B cell (primary cell): ENCODE measurements at places on chromosomes 16 and 17.
A peak's percentile ranks its signal among the peaks of the same experiment; 100 is the strongest.

GRCh38 chr16:25198021-25198420 is 18.7 kb upstream of the AQP8 start:
- no peak for DNase-seq

- DNase-seq, result no peak
Observed at GRCh38 chr16:86031141-86031678, 132.2 kb downstream of the IRF8 start.

DNA sequence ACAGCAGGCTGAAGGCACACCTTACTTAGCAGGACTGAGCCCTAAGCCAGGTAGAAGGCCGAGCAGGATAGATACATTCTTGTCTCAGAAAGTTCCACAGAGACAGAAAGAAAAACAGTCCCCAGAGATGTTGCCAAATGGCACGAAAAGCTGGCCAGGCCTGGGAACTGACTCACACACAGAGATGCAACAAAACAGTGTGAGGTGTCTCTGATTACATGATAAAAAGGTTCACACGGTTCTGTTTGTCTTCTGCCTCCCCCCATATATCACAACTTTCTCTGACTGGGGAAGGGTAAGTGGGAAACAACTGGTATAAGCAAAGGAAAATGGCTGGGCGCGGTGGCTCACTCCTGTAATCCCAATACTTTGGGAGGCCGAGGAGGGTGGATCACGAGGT is 1.7 kb downstream of the WBP2 start:
- DNase-seq, result no peak

GRCh38 chr16:24577167-24577566 is 37.8 kb downstream of the RBBP6 start:
- no peak for DNase-seq

- no peak for DNase-seq
Observed at GRCh38 chr16:57823836-57824235, 21.5 kb upstream of the KIFC3 start.

DNA sequence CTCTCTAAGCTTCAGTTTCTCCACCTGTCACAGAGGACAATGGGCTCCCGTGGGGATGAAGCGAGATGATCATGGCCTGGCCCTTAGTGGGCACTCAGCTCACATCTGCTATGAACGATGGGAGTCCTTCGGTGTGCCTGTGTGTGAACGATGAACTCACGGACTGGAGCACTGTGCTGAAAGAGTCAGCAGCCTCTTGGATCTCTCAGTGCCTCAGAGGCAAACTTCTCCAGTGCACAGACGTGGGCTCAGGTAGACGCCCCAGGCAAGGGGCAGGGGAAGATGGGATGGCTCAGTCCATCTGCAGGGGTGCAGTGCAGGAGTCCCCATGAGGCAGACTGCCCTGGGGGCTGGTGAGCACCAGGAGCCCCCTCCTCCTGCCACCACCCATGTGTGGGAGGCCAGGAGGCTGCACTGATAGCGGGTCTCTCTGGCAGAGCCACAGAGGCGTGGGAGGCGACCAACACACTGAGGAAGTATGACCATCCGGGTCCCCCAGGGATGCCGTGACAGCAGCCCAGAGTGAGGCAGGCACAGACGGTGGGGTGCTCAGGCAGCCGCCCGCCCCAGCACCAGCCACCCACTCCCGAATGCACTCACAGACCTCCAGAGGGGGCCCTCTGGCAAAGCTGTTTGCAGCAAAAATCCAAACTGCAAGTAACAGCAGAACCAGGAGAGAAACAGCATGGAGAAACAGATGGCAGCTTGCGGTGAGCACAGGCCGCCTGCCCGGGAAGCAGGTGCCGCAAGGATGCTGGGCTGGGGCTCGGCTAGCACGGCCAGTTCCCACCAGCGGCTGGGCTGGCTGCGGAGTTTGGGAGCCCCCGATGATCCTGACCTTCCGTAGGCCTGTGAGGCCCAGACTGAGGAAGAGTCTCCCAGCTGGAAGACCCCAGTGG is 82.7 kb downstream of the RPH3AL start:
- no peak for DNase-seq

DNA sequence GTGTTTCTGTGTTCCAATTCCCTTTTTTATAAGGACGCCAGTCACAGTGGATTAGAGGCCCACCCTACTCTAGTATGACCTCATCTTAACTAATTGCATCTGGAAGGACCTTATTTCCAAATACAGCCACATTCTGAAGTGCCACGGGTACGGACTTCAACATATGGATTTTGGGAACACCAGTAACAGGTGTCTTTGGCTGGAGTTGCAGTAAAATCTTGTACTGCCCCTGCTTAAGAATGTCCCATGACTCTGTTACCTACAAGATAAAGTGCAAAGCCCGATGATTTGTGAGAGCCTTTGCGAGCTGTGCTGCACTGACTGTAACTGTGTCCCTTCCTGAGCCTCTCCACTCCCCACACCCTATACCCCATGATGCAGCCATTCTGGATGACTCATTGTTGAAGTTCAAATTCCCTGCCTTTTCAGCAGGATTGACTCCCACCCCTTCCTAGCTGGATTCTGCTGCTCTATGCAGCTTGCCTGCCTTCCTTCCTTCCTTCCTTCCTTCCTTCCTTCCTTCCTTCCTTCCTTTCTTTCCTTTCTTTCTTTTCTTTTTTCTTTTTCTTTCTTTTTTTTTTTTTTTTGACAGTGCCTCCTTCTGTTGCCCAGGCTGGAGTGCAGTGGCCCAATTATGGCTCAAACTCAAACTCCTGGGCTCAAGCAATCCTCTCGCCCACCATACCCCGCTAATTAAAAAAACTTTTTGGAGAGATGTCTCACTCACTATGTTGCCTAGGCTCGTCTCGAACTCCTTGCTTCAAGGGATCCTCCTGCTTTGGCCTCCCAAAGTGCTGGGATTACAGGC is 2.1 kb downstream of the HCRT start:
- DNase-seq, result no peak

DNA sequence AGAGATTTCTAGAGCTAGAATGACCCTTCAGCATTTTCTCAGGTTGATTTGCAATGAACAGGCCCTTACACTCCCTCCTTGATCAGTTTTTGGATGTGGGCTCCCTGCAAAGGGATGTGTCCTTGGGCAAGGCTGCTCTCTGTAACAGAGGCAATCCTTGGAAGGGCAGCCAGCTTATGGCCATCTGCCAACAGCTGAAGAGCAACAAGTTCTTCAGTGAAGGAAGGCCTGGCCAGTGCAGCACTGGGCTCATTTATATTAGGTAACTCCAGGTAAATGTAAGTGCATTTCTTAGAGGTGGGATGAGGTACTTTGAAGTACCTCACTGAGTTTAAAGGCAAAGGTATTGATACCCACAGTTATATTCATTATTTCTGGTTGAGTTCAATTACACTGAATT is 114.3 kb upstream of the KCNJ16 start:
- DNase-seq, result no peak

GRCh38 chr16:67657751-67658518 is 2.1 kb downstream of the ACD start:
- DNase-seq, result peak; percentile 23

- DNase-seq, result no peak
Observed at GRCh38 chr16:52861614-52862022, 191.1 kb downstream of the CHD9NB start.

DNA sequence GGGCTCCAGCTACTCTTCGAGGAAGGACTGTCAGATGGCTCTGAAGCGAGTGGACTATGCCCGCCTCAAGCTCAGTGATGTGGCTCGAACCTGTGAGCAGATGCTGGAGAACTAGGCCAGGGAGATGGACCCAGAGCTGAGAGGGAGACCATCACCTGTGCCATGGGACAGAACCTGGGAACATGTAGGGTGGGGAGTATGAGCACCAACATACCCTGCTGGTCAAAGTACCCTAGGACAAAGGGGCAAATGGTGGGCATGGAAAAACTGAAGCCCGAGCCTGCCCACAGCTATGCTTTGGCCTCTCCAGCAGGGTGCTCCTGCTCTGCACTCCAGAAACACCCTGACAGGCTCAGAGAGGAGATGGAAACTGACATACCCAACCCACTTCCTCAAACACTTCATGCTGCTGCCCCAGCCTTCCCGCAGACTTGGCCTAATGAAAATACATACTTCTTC is 1.9 kb downstream of the MED11 start:
- peak; percentile 89 for DNase-seq

GRCh38 chr17:57939797-57940196 is 15.4 kb downstream of the CUEDC1 start:
- peak; percentile 91 for DNase-seq

GRCh38 chr17:30332057-30332542 is 1.8 kb downstream of the TMIGD1 start:
- no peak for DNase-seq

DNA sequence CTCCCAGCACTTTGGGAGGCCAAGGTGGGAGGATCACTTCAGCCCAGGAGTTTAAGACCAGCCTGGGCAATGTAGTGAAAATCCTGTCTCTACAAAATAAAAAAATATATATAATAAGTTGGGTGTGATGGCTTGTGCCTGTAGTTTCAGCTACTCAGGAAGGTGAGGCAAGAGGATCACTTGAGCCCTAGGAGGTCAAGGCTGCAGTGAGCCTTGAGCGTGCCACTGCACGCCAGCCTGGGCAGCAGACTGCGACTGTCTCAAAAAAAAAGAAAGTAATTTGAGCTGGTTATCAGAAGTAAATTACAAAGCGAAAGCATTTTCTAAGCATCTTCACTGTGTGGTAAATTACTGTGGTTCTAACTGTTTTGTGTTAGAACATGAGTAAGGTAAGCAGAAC is 66.2 kb downstream of the NQO1 start:
- no peak for DNase-seq

DNA sequence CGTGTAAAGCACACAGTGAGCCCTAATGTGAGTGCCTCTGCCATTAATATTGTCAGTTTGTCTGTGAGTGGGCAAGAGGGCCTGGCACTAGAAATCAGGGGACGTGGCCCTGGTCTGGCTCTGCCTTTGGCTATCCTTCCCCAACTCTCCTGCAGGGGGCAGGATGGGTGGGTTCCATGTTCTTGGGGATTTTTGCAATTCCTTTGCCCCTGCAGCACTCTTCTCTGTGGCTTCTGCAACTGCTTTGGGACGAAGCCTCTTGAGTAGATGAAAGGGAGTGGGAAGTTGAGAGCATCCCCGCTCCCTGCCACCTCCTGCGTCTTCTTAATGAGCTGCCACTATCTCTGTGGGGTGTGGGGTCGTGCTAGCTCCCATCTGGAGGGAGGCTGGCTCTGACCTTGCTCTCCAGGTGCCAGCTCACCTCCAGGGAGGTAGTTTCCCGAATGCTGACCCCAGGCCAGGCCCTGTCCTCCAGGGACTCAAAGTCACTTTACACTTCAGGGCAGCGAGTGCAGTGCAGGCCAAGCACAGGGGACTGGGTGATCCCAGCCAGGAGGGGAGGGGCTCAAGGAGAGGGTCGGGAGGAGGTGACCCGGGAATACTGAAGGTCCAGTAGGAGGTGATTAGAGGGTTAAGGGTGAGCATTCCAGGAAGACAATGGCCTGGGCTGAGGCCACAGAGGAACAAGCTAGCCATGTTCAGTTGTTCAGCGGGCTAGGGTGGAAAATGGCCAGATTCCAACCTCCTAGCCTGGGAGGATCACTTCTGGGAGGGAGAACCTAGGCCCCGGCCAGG is 121.0 kb upstream of the NLRP1 start:
- peak; percentile 5 for DNase-seq

GRCh38 chr16:50733468-50733867 is 8.4 kb upstream of the CYLD start:
- no peak for DNase-seq

DNA sequence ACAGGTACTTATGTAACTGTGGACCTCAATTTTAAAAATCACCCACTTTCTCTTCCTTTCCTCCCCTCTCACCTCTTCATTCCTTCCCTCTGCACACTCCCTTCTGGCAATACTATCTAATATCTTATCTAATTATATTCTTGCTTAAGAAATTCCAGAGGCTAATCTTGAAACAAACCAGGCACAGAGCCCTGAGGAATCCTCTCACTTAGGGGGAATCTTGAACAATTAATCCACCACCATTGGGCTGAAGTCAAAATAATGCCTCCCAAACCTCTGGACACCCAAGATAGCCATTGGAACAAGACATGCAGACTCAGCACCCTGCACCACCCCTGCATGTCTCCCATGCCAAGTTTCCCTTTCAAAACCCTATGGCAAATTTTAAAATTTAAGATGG is 1.0 kb upstream of the KRTAP4-6 start:
- no peak for DNase-seq

GRCh38 chr17:14089179-14089578 is 19.9 kb downstream of the COX10 start:
- DNase-seq, result no peak

GRCh38 chr16:81478876-81479511 is 34.4 kb downstream of the CMIP start:
- peak; percentile 92 for DNase-seq

DNA sequence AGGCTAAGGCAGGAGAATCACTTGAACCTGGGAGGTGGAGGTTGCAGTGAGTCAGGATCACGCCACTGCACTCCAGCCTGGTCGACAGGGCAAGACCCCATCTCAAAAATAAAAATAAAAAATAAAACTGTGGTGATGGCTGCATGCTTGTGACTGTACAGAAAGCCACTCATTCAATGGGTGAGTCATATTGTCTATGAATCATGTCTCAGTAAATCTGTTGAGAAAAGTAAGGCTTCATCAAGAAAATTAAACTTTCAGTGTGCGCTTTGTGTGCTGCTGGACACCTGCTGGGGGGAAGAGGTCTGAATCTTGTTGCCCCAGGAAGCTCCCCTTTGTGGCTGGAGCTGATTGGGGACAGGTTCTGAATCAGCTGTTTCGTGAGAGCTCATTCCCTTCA is 11.3 kb downstream of the NUBP1 start:
- no peak for DNase-seq

DNA sequence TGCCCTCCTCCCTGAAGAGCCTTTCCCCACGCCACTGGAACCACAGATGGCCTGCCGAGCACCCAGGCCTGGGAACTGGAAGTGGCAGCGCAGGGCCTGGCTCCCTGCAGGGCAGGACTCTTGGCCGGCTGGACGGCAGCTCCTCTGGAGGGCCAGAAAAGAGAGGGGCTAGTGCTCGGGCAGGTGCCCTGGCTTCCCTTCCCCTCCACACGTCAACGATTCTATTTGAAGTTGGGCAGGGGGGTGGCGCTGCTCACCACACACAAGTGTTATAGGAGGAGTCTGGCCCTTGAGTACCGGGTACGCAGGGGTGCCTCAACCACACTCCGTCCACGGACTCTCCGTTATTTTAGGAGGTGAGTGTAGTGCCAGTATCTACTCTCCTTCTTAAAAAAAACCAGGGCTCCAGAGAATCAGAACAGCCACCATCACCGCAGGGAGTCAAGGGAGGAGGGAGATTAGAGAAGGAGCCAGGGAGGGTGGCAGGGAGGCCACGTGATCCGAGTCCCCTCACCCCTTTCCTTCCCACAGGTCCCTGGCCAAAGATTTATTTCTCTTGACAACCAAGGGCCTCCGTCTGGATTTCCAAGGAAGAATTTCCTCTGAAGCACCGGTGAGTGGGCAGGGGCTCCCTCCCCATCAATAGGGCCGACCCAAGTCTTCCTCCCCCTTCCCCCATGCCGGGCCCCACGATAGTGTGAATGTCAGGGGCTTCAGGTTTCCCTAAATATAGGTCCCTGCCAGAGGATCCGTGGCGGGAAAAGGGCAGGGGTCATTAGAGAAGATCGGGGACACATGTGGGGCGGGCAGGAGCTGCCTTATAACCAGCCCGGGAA is 1.4 kb upstream of the ALDOA start:
- peak; percentile 84 for DNase-seq
